ENCODE measurements at places on chromosomes 11 and 22.

- no peak for DNase-seq
Measured at GRCh38 chr11:512761-513595, 5.9 kb upstream of the RNH1 start.

DNA sequence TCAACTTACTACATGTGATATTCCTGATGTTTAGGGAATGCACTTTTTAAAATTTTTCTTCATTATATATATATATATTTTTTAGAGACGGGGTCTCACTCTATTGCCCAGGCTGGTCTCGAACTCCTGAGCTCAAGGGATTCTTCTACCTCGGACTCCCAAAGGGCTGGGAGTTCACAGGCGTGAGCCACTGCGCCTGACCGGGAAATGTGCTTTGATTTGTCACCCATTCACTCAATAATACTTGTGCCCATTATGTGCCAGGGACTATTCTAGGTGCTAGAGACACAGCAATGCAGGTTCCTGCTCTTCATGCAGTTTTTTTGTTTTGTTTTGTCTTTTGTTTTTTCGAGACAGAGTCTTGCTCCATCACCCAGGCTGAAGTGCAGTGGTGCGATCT is 56.1 kb upstream of the INCENP start:
- no peak for DNase-seq

DNA sequence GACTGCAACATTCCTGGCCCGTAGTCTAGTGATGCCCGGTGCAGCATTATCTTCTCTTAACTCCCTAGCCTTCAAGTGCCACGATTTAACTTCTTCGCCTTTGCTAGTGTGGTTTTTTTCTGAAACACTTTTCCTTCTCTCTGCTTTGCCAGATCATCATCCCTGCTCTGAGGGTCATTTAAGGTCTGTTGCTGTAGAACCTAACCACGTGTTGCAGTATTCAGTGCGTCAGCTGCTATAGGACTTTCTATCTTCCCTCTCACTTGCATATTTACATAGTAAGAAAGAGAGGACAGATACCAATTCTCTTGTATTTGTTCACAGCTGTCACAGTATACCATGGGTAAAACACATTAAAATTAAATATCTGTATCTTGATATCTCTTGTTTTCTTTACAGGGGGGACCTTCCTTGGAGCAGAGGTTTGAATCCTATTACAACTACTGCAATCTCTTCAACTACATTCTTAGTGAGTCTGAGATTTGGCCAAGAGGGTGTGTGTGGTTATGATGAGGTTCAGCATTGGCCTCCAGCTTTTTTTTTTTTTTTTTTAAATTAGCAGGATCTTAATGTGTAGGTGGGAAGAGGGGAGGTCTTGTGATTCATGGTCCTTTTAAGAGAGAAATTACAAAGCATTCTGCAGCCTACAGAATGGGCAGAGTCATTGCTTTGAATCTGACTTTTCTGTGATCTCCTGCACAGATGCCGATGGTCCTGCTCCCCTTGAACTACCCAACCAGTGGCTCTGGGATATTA is 13.5 kb downstream of the EIF3L start:
- no peak for DNase-seq

DNA sequence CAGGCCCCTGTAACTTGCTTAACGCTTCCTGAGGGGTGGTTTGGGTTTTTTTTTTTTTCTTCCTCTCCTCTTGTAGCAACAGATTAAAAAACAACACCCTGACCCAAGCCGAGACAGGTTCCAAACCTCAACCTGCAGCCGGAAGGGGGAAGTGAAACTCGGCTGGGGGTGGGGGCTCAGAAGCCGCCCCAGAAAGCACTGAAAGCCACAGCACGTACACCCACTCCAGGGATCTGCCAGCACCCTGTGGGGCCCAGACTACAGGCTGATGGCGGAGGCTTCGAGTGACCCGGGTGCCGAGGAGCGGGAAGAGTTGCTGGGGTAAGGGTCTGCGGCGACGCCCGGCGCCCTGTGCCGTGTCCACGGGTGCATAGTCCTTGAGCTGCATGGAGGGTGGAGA is at the start of gene LSP1:
Gene LSP1 (plus strand): TSS at position 208 of the 400 bp plus-strand sequence. CDS start 61 bp downstream, at position 269.
- DNase-seq, result no peak

GRCh38 chr11:104001561-104002056 is 34.8 kb upstream of the DDI1 start:
- DNase-seq, result no peak

DNA sequence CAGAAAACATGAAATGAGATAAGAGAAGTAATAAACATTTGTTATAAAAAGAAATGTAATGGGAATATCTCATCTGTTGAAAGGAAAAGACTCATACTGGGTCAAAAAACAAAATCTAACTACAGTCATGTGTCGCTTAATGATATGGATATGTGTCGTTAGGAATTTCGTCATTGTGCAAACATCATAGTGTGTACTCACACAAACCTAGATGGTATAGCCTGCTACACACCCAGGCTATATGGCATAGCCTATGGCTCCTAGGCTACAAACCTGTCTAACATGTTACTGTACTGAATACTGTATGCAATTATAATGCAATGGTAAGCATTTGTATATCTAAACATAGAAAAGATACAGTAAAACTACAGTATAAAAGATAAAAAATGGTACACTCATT is 89.8 kb upstream of the ZC3H12C start:
- DNase-seq, result no peak

DNA sequence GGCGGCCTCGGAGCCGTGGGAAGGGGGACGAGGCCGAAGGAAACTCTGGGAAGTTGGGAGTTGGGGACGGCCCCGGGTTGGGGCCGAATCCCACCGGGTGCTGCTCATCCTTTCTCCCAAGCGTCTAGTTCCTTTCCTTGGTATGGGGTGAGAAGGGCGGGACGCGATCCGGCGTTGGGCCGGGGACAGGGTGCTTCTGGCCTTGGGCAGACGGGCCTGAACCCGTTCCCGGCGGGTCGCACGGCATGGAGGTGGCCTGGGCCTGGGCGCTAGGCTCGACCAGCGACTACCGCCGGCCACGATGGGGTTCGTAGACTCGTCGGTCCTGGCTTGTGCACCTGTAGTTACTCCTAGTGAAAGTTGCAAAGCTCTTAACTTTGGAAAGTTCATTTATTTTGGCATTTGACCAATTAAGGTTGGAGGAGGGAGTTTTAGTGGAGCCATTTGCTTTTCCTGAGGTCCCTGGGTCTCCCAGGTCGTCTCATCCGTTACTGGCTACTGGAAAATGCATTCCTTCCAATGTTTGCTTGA is 1.0 kb downstream of the SYT9 start:
- peak; percentile 23 for DNase-seq

DNA sequence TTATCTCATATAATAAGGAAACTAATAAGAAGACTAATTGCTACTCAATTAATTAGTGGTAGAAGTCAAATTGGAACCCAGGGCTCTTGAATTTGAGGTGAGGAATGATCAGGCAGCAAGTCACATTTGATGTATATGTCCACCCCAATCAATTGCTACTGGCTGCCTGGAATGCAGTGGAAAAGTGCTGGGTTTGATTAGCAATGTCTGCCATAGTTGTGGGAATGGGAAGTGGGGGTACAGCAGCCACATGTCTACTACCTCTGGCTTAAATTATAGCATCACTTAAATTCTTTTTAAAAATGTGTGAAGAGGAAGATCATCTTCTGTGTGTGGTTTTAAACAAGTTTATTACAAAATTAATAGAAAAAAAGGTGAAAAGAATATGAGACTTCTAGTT is 50.8 kb upstream of the NAV2 start:
- no peak for DNase-seq

- no peak for DNase-seq
Measured at GRCh38 chr11:69546735-69547370, 65.4 kb downstream of the LINC01488 start.

DNA sequence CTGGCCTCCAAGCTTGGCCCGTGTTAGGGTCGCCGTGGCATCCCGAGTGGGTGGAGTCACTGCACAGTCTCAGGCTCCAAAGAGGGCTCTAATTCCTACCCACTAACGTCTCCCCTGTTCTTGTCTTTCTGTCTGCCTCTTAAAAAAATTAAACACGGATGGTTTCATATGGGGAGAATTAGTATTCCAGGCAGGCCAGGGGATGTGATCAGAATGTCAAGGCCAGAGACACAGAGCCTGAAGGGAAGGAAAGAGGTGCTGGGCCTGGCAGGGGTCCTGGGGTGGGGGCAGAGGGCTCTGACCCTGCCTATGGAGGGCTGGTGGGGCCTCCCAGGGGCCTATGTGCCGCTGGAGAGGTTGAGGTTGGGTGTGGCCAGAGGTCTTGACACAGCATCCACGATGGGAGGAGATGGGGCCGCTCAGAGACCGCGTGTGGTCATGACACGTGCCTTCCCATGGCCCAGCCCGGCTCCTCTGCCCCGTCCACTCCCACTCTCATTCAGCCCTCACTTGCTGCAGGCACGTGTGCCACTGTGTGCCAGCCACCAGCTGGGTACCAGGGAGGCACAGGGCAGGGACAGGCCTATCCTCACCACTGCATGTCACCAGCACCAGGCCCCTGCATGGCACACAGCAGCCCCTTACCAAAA is 56.5 kb downstream of the FLRT1 start:
- DNase-seq, result no peak

GRCh38 chr11:26199331-26200095 is 132.4 kb upstream of the ANO3 start:
- DNase-seq, result no peak

- no peak for DNase-seq
Measured at GRCh38 chr11:14554959-14555358, 34.8 kb upstream of the PSMA1 start.

- DNase-seq, result no peak
Measured at GRCh38 chr11:2287091-2287490, 14.6 kb downstream of the C11orf21 start.

DNA sequence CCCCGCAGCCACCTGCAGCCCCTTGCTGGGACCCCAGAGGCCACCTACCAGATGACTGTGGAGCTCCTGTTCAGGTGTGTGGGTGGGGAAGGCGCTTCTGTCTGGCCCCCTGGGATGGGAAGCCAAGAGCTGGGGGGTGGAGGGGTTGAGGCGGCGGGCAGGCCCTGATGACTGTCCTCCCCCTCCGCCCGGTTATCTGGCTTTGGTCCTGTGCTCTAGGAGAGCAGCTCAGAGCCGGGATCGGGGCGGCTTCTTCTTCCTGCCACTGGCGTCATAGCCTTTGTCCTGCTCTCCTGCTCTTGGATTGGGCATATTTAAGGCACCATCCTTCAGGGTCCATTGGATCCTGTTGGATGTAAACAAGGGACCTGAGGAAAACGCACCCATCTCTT is 38.4 kb downstream of the TPCN2 start:
- DNase-seq, result no peak

DNA sequence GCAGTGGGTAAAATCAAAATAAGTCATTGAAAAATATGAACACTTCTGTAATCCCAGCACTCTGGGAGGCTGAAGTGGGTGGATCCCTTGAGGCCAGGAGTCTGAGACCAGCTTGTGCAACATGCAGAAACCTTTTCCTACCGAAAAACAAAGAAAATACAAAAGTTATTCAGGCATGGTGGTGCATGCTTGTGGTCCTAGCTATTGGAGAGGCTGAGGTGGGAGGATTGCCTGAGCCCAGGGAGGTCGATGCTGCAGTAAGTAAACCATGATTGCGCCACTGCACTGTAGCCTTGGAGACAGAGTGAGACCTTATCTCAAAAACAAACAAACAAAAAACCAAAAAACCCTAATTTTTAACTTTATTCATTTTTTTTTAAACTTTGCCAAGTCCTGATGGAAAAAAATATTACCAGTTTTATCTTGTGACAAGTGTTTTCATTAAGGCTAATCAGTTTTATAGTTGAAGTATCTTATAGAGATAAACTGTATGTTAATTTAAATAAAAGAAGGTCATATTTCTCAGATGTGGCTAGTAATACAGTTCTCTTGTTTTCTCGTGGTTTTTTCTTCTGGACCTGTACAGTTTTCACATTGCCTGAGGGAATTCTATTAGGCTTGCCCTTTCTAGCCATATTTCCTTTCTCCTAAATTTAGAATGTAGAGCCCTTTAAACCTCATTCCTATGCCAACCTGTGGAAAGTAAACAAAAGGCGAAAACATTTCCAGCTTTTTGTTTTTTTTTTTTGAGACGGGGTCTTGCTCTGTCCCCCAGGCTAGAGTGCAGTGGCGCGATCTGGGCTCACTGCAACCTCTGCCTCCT is 9.4 kb downstream of the HIPK3 start:
- peak; percentile 74 for DNase-seq

DNA sequence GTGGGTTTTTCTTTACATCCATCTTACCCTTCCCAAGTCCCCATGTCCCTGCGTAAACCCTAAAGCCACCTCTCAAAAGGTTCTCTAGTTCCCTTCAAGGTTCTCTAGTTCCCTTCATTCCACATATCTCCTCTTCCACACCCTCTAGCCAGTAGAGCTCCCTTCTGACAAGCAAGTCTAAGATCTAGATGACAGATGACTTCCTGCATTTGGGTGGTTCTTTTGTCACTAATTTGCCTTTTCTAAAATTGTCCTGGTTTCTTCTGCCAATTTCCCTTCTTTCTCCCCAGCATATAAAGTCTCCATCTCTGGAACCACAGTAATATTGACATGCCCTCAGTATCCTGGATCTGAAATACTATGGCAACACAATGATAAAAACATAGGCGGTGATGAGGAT is 7.8 kb downstream of the CD3E start:
- no peak for DNase-seq

DNA sequence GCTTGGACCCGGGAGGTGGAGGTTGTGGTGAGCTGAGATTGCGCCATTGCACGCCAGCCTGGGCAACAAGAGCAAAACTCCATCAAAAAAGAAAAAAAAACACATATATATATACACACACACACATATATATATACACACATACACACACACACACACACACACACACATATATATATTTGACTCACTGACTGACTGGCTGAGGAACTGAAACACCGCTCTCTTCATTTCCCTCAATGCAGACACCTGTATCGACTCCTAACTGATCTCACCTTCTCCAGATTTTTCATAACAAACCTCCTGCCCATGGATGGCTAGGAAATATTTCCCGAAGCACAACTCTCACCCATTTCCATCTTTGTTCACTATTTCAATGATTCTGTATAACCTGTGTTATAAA is 140.7 kb upstream of the ANO3 start:
- no peak for DNase-seq

- DNase-seq, result no peak
Measured at GRCh38 chr22:43498856-43499253, 87.0 kb downstream of the MPPED1 start.

DNA sequence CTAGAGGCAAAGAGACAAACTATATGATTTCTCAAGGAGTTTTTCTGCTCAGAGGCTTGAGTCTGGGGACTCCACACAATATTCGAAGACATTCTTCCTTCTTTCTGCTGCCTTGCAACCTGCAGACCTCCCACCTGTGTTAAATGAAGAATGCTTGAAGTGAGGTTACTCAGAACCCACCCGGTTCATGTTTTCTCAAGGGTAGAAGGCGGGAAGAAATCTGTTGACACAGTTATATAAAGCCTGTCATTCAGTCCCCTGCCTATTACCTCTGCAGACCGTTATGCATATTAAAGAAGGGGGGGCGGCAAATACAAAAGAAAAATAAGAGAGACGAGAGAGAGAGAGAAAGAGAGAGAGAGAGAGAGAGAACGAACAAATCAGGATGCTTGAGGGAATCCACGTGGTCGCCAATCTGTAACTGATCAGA is 2.2 kb upstream of the KMT2A start:
- DNase-seq, result no peak
